ENCODE measurements at places on chromosomes 5 and 9. TPM values are rescaled to one million over a fixed set of nuclear protein-coding genes. Genes with fewer than 3 reads are reported as not detected.

DNA sequence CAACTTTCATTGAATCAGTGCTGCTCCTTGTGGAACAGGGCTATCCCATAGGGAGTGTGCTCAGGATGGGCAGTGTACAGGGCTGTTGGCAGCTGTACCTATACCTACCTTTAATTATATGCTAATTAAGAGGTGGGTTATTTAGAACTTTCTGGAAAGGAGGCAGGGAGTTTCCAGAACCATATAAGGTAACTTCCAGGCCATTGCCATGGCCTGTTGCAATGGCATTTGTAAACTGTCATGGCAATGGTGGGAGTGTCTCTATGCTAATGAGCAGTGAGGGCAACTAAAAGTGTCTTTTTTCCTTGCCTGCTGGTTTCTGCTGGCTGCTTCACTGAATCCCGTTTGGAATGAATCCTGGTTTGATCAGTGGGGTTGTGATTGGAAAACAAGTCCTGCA lies 2.3 kb upstream of the ARHGAP26 start:
- DNase-seq, result no peak

GRCh38 chr9:76756268-76756640 lies 8.0 kb upstream of the PCA3 start:
- DNase-seq, result no peak

DNA sequence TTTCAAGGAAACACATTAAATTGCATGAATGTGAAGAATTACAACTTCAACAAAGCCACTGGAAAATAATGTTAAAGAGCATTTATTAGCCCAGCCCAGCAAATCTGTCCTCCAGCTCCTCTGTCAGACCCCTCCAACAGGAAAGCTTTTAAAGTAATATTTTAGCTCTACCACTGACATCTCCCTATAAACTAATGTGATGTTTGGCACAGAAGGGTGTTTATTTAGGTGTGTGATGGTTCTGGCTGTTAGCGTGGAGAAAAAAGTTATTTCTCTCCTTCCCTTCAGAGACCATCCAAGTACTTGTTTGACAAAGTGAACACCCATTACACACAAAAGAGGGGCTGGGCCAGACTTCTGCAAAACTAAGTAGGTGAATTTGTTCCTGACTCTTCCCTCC lies 111.9 kb upstream of the TARS1 start:
- no peak for DNase-seq

DNA sequence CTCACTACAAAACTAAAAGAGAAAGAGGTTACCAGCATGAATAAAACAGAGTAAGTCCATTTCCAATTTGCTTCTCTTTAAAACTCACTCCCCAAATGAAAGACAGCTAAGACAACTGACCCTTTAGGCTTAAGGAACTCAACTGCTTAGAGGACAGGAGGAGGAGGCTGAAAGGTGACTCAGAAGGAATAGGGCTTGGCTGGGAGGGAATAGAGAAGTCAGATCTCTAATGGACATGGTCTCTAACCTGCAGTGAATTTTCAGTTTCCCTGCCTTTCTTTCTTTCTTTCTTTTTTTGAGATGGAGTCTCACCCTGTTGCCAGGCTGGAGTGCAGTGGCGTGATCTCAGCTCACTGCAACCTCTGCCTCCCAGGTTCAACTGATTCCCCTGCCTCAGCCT lies 261.8 kb upstream of the CLINT1 start:
- no peak for DNase-seq

The STOM gene
- total RNA-seq, result 194 TPM

DNA sequence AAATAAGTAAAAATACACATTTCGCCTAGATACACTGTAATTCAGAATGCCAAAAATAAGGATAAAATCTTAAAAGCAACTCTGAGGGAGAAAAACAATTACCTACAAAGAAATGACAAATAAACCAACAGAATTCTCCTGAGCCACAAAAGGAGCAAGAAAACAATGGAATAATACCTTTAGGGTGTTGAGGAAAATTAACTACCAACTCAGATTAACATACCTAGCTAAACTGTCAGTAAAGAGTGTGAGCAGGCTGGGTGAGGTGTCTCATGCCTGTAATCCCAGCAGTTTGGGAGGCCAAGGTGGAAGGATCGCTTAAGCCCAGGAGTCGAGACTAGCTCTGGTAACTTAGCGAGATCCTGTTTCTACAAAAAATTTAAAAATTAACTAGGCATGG lies 81.5 kb downstream of the C9orf50 start:
- no peak for DNase-seq

The EIF4EBP3 gene
- total RNA-seq, result 11.7 TPM

GRCh38 chr5:56589481-56589860 lies 225.9 kb upstream of the MAP3K1 start:
- DNase-seq, result no peak

- DNase-seq, result no peak
Measured at GRCh38 chr9:131348631-131349521, 45.0 kb upstream of the PRRC2B start.
